ENCODE measurements at places on chromosomes 2 and 18.

- DNase-seq, result peak; percentile 22
Measured at GRCh38 chr2:106053116-106053515, 141.0 kb downstream of the UXS1 start.

DNA sequence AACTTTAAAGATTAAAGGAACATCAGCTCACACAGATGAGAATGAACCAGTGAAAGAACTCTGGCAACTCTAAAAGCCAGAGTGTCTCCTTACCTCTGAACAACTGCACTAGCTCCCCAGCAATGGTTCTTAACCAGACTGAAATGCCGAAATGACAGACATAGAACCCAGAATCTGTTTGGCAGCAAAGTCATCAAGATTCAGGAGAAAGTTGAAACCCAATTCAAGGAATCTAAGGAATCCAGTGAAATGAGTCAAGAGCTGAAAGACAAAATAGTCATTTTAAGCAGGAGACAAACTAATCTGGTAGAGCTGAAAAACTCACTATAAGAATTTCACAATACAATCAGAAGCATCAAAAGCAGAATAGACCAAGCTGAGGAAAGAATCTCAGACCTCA is 72.0 kb downstream of the STRADB start:
- no peak for DNase-seq

GRCh38 chr2:128817171-128817570 is 498.5 kb upstream of the HS6ST1 start:
- DNase-seq, result no peak

- DNase-seq, result no peak
Measured at GRCh38 chr2:96716388-96716787, 23.5 kb downstream of the LMAN2L start.

- DNase-seq, result no peak
Measured at GRCh38 chr2:217313386-217313785, 453.5 kb upstream of the TNP1 start.

DNA sequence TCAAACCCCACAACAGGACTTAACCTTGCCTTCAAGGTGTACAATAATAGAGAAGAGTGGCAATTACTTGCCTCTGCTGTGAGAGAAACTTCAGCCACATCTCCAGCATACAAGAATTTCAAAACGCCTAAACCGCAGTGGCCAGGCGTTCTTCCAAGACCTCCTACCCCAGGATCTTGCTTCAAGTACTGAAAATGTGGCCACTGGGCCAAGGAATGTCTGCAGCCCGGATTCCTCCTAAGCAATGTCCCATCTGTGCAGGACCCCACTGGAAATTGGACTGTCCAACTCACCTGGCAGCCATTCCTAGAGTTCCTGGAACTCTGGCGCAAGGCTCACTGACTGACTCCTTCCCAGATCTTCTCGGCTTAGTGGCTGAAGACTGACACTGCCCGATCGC is 2.8 kb upstream of the CYB5A start:
- no peak for DNase-seq

DNA sequence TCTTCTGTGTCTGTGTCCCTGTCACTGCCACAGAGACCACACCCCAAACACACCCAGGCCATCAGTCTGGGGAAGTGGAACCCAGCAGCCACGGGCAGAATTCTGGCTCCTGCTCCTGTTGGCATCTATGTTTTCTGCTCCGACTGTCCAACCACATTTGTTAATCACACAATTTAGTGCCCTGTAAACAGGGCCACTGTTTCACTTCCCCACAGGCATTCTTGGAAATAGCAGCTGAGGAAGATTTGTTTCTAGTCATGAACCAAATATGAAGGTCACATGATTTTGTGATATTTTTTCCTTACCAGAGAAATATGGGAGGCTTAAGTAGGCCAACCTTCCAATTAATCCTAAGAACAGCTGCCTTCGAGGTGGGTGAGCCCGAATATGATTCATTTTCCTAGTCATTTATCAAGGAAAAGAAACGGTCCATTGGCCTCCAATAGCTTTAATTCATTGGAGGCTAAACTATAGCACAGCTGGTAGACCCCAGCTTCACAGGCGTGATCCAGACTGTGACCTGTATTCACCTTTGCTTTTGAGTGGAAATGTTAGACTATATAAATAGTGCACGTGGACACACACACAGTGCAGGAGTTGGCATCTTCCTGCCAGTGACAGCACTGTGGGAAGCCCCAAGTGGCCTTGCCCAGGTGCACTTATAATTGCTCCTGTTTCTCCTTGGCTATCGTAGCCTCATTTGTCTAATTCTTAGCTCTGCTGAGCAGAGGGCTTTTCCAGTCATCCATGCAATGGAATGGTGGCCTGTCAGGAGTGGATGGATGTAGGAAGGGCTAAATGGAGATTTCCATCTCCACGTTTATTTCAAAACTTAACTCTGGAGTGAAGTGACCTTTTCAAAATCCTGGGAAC is 267.9 kb downstream of the LPIN1 start:
- no peak for DNase-seq

DNA sequence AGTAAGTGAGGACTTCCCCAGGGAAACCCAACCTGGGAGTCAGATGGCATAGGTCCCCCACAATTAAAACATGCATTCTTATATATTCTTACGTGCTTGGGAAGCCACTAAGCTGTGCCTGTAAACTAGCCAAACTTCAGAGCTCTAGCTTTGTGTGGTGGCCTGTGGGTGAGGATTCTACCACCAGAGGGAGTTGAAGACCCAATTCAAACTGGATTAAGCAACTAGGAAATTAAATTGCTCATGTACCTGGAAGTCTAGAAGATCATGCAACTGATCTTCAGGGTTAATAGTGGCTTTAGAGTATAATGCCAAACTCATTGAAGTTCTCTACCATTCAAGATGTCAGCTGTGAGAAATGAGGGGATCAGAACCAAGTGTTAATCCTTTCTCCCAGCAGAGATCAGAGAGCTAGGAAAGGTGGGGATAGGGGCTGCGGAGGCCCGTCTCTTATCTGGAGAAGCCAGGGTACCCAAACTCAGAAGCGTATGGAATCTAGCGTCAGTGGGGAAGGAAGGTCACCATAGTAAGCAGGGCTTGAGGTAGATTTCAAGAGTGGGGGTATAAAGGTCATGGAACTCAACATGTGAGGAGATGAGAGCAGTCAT is 53.2 kb upstream of the CCDC85A start:
- no peak for DNase-seq

DNA sequence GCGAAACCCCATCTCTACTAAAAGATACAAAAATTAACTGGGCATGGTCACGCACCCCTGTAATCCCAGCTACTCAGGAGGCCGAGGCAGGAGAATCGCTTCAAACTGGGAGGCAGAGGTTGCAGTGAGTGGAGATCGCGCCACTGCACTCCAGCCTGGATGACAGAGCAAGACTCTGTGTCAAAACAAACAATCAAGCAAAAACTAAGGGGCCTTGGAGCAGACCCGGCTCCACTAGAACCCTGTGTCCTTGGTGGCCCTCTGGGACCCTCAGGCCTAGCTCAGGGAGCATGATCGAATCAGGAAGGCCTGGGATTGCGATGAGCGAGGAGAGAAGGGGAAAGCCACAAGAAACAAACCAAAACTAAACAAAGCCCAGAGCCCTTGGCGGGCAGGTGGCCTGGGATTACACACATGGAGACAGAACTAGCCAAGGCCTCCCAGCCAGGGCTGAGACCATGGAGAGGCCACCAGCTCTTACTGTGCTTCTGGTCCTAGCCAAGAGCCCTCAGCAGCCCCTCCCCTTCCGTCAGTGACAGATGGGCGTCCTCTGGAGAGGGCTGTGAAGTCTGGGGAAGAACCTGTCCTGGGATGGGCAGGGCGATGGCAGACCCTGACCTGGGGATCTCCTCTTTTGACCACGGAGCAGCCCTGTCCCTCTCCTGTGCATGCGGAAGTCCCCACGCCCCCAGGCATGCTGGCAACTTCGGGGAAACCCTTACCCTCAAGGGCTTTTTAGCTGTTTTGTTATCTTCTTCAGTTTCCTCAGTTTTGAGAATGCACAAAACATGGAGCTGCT is 27.4 kb upstream of the CATIP start:
- DNase-seq, result no peak

- peak; percentile 69 for DNase-seq
Measured at GRCh38 chr2:84938194-84938879, 32.6 kb upstream of the KCMF1 start.

- no peak for DNase-seq
Measured at GRCh38 chr2:209473930-209474419, 50.1 kb downstream of the MAP2 start.
